ENCODE measurements at places on chromosomes 2 and 18.

- no peak for DNase-seq
These were observed 63.8 kb downstream of the ACTR2 start for GRCh38 chr2:65291216-65292105.

- DNase-seq: no peak
These were observed 26.1 kb upstream of the TMX3 start for GRCh38 chr18:68740966-68741365.

DNA sequence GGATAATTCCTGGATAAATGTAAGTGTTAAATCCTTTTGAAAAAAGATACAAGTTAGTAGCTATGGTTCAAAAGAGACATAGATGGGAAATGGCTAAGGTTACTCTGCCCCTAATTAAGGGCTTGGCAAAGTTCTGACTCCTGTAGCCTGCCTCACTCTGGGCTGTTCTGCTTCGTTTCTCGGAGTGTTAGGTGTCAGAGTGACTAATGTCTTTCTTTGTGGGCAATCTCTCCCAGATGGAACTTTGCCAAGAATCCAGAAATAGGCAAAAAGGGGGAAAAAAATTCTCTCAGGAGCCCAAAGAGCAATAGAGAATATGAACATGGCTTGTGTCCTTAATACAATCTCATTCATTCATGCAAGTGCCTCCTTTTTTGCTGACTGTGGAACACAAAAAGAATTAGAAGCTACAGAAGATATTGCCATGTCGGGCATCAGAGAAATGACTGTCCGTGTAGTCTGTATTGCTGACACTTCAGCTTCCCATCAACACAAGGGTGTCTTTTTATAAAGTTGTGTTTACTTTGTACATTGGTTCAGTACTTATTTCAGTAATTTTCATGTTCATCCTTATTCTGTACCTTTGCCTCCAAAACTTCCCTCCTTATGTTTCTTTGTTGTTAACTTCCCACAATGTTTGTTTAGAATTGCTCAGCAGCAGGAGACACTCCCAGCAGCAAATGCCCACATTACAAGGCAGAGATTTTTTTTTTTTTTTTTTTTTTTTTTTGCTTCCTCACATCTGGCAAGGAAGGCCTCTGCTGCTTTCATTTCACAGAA is 134.0 kb downstream of the FTCDNL1 start:
- peak; percentile 50 for DNase-seq

DNA sequence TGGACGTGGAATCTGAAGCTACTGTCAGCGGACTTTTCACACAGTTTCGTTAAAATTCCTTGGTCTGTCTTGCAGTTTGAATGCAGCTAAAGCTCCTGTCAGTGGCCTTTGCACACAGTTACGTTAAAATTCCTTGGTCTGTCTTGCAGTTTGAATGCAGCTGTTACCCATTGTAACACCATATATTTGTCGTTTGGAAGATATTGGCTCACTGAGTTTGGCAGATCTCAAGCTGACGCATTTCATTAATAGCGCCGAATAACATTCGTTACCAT is 1.0 kb downstream of the LIMS1 start:
- DNase-seq: no peak

- peak; percentile 71 for DNase-seq
These were observed 78.1 kb upstream of the PELI1 start for GRCh38 chr2:64222351-64222750.

- DNase-seq: no peak
These were observed 12.4 kb downstream of the POU3F3 start for GRCh38 chr2:104866122-104866864.

GRCh38 chr2:127365211-127365643 is 22.5 kb downstream of the MAP3K2 start:
- no peak for DNase-seq

- no peak for DNase-seq
These were observed 118.9 kb downstream of the LCLAT1 start for GRCh38 chr2:30565851-30566358.

DNA sequence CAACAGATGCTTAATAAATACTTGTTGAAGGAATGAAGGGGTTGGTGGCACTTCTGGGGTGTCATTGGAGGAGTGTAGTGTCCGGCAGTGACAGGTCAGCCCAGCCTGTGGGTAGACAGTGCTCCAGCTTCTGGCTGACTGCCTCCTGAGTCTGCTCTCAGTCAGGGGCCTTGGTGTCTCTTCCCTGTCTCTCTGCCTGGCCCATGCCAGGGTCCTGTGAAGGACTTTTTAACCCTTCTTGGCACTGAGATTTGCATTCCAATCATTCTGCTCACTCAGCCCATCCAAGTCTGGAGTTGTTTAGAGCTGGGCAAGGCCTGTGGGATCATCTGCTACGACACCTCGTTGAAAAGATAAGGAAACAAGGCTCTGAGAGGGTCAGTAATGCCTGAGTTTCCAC is 1.4 kb upstream of the KCNK3 start:
- no peak for DNase-seq

GRCh38 chr2:29723255-29724001 is 198.0 kb downstream of the ALK start:
- DNase-seq: no peak

- DNase-seq: no peak
These were observed 217.6 kb upstream of the THUMPD2 start for GRCh38 chr2:39996653-39997080.

DNA sequence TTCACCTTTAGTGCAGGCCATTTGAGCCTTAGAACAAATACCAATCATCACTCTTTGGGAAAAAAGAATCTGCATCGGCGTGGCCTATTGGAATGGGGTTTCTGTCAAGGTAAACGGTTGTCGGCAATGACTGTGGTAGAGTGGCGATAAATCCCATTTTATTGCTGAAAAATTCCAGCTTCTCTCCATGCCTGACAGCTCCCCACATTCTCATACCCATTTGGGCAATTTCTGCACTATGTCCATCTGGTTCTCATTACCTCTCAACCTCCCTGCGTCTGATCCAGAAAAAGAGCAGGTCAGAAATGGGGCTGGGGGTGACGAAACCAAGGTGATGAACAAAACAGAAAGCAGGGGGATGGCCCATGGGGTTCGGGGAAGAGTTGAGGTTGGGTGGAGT is 254.0 kb downstream of the MEIS1 start:
- DNase-seq: no peak

GRCh38 chr2:75055820-75056675 is 97.6 kb downstream of the POLE4 start:
- DNase-seq: no peak

DNA sequence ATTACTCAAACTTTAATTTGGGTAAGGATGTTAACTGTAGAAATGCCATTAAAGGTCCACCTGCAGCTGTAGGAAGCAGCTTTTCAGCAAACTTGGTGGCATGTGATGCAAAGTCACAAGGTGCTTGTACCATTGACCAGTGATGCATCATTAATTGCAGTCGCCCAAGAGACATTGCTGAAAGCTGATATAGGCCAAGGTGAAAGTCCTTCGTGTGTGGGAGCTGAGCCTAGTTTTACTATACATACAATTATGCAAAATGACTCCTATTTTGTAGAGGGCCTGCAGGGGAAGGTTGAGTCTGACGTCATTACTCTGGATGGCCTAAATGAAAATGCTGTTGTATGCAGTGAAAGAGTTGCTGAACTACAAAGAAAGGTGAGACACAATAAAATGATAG is 40.5 kb downstream of the ALMS1 start:
- DNase-seq: no peak

DNA sequence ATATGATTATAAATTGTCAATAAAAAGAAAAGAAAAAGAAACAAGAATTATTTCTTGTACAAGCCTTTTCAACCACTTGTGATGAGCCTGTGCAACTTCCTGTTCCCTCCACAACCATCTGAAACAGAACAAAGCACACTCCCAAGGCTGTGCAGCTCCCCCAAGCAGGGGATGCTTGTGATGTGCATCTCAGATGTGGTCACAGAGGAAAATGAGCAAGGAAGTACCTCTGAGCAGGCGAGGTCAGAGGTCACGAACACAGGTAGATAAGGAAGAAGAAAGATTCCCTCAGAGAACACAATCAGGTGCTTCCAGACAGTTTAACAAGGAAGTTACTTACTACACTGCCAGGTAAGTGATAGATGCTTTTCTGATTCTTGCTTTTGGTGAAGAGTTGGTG is 274.8 kb upstream of the SLC39A10 start:
- no peak for DNase-seq

- no peak for DNase-seq
These were observed 22.2 kb upstream of the NAB1 start for GRCh38 chr2:190626641-190627210.
